ENCODE measurements at places on chromosomes 2 and 18. TPM values are rescaled to one million over a fixed set of nuclear protein-coding genes. Genes with fewer than 3 reads are reported as not detected.

Gene APOB
- total RNA-seq = under 0.01 TPM

Gene RFTN2
- total RNA-seq = 14.0 TPM

Gene NGEF
- under 0.01 TPM for total RNA-seq

Gene TSPYL6
- not detected for total RNA-seq

Gene TCF23
- not detected for total RNA-seq

Gene CNTNAP5
- under 0.01 TPM for total RNA-seq

Gene EGR4
- under 0.01 TPM for total RNA-seq

Gene ERFE
- 0.22 TPM for total RNA-seq

Gene MSTN
- 0.11 TPM for total RNA-seq

Gene UPP2
- total RNA-seq = not detected

Gene RNASEH1
- total RNA-seq = 27.5 TPM

Gene TRIM54
- total RNA-seq = 1.3 TPM

Gene FLACC1
- total RNA-seq = 0.87 TPM

Gene CTAGE1
- not detected for total RNA-seq

Gene DOK1
- 17.6 TPM for total RNA-seq

Gene CRYGD
- total RNA-seq = not detected

Gene CREG2
- total RNA-seq = under 0.01 TPM

Gene OR6B3
- not detected for total RNA-seq

Gene POTEE
- total RNA-seq = 1.1 TPM

Gene L3MBTL4
- 8.8 TPM for total RNA-seq

Gene CXCR2
- not detected for total RNA-seq

Gene KHK
- total RNA-seq = 2.4 TPM

Gene TP53I3
- 40.9 TPM for total RNA-seq

Gene SPIRE1
- 19.6 TPM for total RNA-seq

Gene CPO
- not detected for total RNA-seq

Gene TLX2
- not detected for total RNA-seq

Gene ARHGAP28
- 1.1 TPM for total RNA-seq

Gene CFAP221
- not detected for total RNA-seq

Gene ME2
- total RNA-seq = 20.7 TPM

Gene ITPRID2
- total RNA-seq = 172 TPM

Gene ACMSD
- not detected for total RNA-seq

Gene CHRND
- total RNA-seq = not detected

Gene IGFBP5
- 2.0 TPM for total RNA-seq

Gene EVX2
- not detected for total RNA-seq

Gene C2orf15
- total RNA-seq = 0.11 TPM

Gene LMAN2L
- total RNA-seq = 17.4 TPM

Gene OXER1
- total RNA-seq = not detected

Gene PRPF40A
- total RNA-seq = 83.4 TPM

Gene ITGA6
- 212 TPM for total RNA-seq

Gene PDE1A
- total RNA-seq = 14.0 TPM

Gene COLEC12
- total RNA-seq = 32.4 TPM

Gene MGAT4A
- 6.8 TPM for total RNA-seq

Gene ZNF521
- 149 TPM for total RNA-seq

Gene PPP1R1C
- total RNA-seq = 0.33 TPM

Gene THSD7B
- total RNA-seq = not detected

Gene IL1RL2
- 0.22 TPM for total RNA-seq

Gene TUBA4A
- 11.3 TPM for total RNA-seq

Gene COX7A2L
- total RNA-seq = 158 TPM

Gene NOSTRIN
- 0.22 TPM for total RNA-seq

Gene NCKAP1
- total RNA-seq = 181 TPM
